GM13977 (cell line): ENCODE measurements at places on chromosomes 16 and 17.

DNA sequence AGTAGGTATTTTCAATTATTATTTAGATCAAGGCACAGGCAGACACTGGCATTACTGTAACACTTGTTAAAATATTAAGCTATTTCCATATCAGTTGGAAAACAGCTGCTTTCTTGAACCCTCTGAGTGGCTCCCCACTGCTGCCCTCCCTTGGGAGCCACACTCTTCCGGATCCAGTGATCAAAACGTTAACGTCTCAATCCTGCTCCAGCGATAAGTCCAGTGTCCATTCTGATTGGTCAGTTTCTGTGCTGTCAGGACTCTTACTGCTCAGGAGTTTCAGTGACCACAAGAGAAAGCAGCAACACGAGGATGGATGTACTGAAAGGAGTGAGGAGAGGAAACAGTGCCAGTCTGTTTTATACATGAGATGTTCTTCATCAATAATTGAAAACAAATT lies 13.8 kb upstream of the ZKSCAN2 start:
- no peak for DNase-seq

DNA sequence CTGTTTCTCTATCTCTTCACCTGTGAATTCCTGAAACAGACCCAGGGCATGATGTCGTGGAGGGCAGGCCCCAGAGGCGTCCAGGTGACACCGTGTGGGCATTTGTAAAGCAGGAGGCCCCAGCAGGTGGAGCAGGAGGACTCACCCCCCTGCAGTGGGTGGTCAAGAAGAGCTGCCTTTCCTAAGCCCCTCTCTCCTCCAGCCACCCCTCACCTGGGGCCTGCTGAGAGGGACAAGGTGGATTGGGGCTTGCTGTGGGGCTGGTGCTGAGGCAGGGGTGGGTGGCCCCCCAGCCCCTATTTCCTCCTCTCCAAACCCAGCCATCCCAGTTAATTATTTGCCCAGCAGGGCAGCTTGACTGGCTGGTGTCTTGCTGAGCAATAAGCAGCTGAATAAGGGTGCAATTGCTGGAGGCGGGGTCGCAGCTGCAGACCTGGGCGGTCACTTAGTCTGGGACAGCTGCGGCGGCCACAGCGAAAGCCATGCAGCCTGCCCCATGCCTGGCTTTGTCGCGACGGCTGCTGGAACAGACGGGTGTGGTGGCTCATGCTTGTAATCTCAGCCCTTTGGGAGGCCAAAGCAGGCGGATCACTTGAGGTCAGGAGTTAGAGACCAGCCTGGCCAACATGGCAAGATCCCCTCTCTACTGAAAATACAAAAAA lies 56.4 kb downstream of the JPH3 start:
- DNase-seq: no peak

DNA sequence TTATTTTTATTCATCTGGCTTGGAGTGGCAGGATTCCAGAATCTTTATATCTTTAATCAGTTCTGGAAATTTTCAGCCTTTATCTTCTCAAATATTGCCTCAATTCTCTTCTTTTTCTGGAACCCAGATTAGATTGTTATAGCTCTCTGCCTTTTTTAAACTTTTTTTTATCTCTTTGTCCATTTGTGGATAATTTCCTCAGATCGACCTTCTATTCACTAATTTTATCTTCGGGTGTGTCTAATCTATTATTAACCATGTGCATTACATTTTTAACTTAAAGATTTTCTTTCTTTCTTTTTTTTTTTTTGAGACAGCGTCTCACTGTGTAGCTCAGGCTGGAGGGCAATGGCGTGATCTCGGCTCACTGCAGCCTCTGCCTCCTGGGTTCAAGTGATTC lies 5.2 kb upstream of the ZFP90 start:
- DNase-seq: no peak

GRCh38 chr16:54027558-54027957 lies 259.0 kb downstream of the IRX3 start:
- no peak for DNase-seq

DNA sequence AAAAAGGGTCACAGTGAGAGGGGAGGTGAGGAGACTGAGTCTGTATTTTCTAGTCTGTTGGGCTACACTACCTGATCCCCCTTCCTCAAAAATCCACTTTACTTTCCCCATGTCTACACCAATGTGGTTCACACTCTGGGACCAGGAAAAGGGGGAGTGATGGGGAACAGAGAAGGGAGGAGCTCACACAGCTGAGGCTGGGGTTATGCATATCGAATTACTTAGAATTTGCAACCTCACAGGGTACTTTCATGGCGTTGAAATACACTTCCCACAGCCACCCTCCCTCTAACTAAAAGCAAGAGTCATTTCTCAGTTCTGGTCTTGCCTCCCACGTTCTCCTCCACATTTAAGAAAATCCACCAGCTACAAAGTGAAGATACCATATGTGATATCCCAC lies 14.1 kb downstream of the MAPT start:
- no peak for DNase-seq

- DNase-seq: no peak
Measured at GRCh38 chr17:39462631-39463375, 1.5 kb downstream of the CDK12 start.

- DNase-seq: no peak
Measured at GRCh38 chr17:1391577-1391976, 8.4 kb downstream of the YWHAE start.

- DNase-seq: no peak
Measured at GRCh38 chr16:14347706-14348105, 276.6 kb downstream of the MRTFB start.

- peak; percentile 86 for DNase-seq
Measured at GRCh38 chr16:89909777-89910716, 8.6 kb upstream of the MC1R start.

DNA sequence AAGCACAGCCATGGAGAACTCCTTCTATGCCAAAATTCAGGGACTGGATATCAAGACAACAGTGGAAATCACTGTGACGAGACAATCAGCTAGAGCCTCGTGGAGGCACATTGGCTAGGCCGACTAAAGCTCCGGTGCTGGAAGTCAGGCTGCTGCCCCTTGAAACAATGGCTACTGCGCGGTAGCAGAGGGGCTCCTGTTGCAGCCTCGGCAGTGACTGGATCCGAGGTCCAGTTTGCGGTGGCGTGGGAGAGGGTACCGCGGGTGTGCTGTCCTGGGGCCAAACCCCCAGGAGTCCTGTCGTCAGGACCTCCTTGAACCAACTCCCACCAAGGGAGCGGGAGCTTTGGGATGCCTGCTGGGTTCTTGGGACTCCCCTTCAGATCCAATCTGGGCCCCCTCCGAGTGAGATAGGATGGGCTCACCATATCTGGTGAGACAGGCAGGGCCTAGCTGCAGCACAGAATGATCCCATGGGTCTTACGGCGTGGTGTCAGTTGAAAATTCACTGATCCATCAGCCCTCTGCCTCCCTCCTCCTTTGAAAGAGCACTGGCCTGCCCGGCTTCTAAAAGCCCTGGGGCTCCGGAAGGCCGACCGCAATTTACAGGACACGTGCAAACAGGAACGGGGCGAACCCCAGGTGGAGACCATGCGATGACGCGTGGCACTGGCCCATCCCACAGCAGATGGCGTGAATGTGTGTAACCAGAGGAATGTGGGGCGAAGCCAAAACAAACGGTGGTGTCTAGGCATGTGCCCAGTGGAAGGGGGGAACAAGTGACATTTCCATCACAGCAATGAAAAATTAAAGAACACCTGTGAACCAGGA lies 15.8 kb upstream of the KCNJ18 start:
- DNase-seq: no peak

DNA sequence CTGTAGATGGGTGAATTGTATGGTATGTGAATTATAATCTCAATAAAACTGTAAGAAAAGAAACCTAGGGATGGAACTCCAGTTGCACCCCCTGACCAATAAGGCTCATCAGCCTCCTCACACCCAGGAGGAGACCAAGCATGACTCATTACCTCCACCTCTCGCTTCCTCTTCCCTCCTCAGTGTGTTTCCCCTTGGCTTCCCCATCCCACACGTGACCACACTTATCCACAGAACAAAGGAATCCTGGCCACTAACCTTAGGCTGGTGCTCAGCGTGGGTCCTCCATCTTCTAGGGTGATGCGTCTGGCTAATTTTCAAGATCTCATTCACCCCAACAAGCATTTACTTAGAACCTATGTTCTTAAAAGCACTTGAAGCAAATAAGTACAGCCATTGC lies 36.2 kb upstream of the MAP3K14 start:
- peak; percentile 63 for DNase-seq

GRCh38 chr17:82475458-82475857 lies 16.9 kb downstream of the NARF start:
- no peak for DNase-seq

- no peak for DNase-seq
Measured at GRCh38 chr17:77366558-77367245, 225.9 kb downstream of the SEC14L1 start.

GRCh38 chr17:27797390-27798091 lies 2.8 kb downstream of the NOS2 start:
- DNase-seq: no peak

- no peak for DNase-seq
Measured at GRCh38 chr16:55605754-55606336, 39.4 kb downstream of the CAPNS2 start.

- no peak for DNase-seq
Measured at GRCh38 chr17:47973541-47973940, 2.6 kb downstream of the CDK5RAP3 start.
